ENCODE measurements at places on chromosomes 2 and 18.

- DNase-seq = no peak
Measured at GRCh38 chr2:118670276-118670675, 177.2 kb downstream of the EN1 start.

DNA sequence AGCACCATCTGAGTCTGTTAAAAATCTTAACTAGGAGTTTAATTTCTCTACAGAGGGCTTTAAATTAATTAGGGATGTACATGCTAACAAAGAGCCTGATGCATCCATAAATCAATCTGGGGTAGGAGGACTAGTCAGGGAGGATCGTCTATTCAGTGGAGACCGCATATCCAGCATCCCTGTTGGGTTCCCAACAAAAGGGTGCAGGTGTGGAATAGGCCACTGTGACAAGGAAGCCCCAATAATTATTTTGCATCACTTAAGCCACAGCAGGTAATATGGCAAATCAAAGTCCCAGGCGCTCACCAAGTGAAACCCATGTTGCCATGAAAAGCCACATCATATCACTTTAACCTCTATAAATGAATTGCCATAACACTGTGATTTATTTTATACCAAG is 392.3 kb downstream of the NCKAP5 start:
- DNase-seq = no peak

DNA sequence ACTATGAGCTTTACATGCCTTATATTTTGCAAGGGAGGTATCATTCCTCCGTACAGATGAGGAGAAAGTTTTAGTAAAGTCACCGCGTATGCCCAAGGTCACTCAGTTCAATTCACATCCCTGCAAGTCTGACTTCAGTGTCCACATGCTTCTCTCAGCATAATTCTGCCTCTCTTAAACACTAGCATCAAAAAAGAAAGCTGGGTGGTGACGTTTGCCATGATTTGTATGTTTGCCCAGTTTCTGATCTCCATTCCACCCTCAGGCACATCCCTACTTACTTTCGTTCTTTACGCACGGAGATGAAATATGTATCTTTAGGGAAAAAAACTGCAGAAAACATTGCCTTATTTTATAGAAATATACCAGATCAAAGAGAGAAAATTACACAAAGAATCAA is 129.2 kb upstream of the PTPRM start:
- DNase-seq = no peak

DNA sequence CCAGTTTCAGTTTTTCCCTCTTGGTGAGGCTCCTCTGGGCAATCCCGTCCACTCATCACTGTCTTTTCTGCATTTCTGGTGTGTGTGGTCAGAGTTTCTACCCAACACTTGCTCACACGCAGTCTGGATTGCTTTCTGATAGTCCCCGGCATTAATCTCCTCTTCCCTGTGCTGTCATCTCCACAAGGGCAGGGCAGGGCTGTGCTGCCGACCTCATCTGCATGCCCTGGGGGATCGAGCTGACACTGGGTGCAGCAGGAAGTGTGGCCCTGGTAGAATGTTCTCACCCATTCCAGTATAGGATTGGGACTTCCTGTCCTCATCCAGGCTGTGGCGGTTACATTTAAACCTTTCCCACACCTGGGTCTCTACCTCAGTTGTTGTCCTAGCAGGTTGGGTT is 80.0 kb upstream of the FAM136A start:
- DNase-seq = no peak

DNA sequence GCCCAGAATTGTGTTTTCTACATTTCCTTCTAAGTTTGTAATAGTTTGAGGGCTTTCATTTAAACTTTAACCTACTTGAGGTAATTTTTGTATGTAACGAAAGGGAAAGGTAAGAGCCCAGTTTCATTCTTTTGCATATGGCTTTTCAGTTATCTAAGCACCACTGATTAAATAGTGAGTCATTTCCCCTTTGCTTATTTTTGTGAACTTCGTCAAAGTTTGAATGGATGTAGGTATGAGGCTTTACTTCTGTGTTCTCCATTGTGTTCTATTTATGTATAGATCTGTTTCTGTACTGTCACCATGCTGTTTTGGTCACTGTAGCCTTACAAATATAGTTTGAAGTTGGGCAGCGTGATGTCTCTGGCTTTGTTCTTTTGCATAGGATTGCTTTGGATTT is 944.8 kb upstream of the CNTNAP5 start:
- no peak for DNase-seq

DNA sequence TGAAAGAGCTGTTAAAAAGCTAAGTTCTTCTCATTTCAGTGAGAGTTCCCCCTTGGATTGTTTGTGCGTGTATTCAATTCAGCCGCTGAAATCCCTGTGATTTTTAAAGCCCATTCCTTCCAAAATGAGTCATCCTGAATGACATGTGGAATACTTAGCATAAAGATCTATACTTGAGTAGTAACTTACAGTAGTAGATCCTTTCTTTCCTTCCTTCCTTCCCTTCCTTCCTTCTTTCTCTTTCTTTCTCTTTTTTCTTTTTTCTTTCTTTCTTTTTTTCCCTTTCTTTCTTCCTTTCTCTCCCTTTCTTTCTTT is 18.2 kb upstream of the SOX11 start:
- no peak for DNase-seq

GRCh38 chr18:7221424-7222155 is 9.3 kb upstream of the LRRC30 start:
- DNase-seq = peak; percentile 23

DNA sequence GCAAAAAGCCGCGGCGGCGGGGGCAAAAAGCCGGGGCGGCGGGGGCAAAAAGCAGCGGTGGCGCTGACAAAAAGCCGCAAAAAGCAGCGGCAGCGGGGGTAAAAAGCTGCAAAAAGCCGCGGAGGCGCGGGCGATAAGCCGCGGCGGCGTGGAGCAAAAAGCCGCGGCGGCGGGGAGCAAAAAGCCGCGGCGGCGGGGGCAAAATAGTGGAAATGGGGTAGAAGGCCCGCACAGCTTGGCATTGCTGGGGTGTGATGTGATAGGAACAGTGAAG is 450.1 kb downstream of the ANKRD30B start:
- DNase-seq = no peak

GRCh38 chr2:70767699-70768589 is at the start of gene ADD2:
ADD2 (minus strand) TSS chr2:70768200; CDS start chr2:70706408, 61,792 bp downstream.
- DNase-seq = peak; percentile 69

DNA sequence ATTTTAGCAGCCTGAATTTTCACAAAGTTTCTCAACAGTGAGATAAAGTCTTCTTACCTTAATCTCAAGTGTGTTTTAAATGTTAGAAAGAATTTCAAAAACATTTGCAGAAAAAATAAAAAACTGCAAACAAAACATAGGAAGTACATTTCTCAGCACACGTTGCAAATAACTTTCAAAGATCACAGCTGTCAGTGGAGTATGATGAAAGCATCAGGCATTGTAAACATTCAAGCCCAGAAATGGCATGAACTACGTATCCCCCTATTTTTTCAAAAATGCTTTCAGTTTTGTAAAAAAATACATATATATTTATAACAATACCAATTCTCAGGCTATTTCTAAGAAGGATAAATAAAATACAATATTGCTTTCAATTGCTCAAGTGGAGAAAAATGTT is 320.6 kb upstream of the TFPI start:
- no peak for DNase-seq

DNA sequence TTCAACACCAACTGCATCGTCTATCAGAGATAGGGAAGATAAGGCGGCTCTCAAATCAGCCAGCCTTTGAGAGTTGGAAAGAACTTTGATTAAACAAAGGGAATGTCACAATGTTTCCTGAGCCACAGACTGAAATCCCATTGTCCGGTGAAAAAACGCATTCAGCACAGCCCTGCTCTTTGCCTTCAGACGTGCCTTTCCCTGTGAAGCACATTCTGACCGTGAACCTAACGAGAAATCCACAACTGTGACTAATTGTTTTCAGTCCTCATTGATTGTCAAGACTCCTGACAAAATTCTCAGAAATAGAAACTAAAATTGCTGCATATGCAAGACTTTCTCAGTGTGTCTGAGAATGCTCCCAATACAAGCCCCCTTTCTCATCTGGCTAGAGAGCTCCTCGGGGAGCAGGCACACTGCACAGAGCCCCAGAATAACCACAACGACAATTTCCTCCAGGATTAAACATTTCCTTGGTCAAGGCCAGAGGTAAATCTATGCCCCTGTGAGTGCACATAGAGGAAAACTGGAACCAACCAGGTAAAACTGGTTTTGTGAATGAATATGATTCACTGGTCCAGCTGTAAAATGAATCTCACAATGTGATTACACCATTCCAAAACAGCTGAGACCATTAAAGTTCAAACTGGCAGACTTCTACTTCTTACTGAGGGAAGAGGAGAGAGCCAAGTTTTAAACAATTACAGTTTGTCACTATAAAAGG is 561.9 kb upstream of the ID2 start:
- peak; percentile 40 for DNase-seq

DNA sequence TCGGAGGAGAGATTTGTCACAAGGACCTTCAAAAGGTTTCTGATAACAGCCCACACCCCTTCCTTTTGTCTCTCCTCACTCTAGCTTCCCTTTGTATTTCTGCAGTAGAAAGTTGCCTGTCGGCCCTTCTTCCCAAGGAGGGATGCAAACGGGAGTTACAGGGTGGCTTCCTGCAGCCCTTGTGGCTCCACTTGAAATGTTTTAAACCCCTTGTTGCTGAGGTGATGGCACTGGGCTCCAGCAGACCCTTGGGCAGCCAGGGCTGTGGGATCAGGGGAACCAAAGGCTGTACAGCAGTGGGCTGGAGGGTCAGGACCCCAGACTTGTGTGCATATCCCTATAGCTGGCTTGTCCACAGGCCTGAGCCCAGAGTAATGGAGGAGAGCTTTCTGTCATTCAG is 62.1 kb downstream of the COA5 start:
- no peak for DNase-seq

GRCh38 chr2:54407693-54408092 is 48.4 kb upstream of the SPTBN1 start:
- no peak for DNase-seq

GRCh38 chr2:174774886-174775285 is 10.6 kb upstream of the CHRNA1 start:
- no peak for DNase-seq

DNA sequence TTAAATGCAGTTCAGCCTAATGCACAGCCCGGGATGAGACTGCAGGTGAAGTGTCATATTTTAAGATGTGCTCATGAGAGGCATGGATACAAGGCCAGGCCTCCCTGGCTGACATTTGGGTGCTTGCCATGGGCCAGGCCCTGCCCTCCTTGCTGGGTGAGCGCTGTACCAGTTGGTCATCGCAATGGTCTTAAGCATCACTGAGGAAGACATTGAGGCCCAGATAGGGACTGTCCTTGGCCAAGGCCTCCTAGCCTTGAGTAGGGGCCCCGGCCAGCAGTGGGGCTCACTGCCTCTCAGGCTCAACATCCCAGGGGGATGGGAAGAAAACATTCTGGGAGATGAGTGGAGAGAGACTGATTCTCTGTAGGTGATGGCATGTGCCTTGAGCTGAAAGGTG is 184.3 kb downstream of the SH3RF3 start:
- no peak for DNase-seq

DNA sequence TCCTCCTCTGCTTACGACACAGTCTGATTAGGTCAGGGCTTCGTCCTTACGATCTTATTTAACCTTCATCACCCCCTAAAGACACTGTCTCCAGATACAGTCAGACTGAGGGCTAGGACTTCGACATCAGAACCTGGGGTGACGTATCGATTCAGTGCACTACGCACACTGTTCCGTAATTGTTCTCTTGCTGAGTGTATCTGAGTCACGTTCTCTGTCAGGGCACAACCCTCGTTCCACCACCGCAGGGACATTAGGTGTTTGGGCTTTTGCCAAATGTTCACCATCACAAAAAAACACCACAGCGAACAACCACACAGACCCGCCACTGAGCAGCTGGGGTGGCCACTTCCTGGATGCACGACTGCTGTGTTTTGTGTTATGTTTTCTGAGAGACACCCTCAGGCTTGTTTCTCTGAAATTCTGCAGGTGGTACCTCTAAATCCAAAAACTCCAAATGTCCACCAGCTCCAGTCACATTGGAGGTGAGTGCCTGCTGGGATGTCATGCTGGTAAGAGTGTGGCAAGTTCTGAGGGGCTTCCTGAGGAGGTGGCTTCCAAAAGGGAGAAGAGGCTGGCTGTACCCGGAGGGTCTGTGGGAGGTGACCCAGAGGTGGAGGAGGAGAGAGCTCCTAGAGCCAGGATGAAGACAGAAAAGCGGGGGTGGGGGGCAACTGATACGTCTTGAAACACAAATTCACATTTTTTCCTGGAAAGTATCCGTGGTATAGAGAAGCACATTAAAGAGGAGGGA is 66.6 kb downstream of the ADNP2 start:
- peak; percentile 12 for DNase-seq

DNA sequence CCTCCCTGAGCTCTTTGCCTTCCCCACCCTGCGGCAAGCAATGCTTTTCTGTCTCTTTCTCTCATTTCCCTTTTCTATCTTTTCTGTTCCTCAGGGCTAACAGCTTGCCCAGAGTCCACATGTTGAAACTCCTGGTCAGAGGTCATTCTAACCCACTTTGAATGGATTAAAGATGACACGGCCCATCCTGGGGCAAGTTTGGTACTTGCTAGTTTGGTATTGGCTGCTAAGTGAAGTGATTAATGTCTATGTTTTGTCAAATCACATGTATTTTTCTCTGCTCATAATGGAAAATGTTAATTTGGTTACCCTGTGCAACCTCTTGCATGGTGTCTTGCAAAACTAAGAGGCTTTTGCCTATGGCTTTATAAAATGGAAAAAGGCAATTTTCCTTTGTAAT is 960.2 kb downstream of the CNTNAP5 start:
- DNase-seq = no peak

- no peak for DNase-seq
Measured at GRCh38 chr2:233287871-233288270, 19.7 kb upstream of the SAG start.

DNA sequence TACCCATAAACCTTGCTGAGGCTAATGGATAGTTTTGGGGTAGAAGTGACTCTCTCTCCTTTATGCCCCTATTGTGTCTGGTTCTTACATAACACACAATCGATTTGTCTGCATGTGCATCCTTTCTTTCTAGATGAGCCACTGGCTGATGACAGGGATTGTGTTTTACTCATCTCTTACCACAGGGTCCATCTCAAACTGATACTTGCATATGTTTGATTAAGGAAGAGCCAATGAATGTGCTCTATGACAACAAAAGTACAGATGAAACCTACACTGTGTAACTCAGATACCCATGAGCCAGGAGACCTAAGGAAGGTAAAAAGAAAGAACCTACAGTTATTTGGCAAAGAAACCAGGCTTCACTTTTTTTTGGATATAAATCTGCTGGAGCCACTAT is 13.2 kb upstream of the BZW1 start:
- DNase-seq = peak; percentile 67

DNA sequence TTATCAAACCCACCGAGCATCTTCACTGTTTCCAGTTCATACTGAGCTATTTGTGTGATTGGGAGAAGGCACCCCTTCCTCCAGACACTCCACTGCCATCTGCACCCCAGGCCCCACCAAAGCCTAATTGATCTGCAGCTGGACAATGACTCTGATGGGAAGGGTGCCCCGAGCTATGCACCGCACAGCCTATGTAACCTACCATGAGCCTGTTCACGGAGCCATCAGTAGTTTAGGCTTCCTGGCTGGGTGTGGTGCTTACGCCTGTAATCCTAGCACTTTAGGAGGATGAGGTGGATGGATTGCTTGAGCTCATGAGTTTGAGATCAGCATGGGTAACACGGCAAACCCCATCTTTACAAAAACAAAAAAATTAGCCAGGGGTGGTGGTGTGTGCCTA is 17.8 kb upstream of the ASAP2 start:
- no peak for DNase-seq
